CD4-positive, alpha-beta T cell treated with Interleukin-4 for 1 hour (primary cell): ENCODE measurements at places on chromosomes 1 and 21.

DNA sequence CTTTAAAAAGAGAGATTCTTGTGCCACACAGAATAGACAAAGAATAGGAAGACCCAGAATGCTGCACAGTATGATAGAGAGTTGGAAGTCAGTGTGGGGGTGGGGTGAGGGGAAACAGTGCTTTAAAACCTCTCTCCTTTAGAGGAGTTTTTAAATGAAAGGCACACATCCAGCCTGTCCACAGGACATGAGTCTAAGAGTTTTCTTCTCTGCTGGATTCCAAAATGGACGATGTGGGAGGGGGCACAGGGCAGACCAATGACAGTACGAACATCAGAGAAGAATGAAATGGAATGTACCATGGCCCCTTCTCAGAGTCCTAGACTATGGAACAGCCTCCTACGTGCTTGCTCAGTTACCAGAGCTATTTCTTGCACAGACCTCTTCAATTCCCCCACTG, 458.2 kb upstream of the DAB1 start:
- no peak for DNase-seq

DNA sequence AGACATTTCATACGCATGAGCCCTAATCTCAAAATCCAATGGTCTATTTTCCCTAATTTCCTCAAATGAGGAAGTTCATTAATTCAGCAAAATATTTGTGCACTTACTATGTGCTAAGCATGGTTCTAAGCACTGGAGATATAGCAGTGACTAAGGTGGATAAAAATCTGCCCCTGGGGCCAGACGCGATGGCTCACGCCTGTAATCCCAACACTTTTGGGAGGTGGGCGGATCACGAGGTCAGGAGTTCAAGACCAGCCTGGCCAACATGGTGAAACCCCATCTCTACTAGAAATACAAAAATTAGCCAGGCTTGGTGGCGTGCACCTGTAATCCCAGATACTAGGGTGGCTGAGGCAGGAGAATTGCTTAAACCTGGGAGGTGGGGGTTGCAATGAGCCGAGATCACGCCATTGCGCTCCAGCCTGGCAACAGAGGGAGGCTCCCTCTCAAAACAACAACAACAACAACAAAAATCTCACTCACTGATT, 4.3 kb upstream of the MIIP start:
- no peak for DNase-seq

DNA sequence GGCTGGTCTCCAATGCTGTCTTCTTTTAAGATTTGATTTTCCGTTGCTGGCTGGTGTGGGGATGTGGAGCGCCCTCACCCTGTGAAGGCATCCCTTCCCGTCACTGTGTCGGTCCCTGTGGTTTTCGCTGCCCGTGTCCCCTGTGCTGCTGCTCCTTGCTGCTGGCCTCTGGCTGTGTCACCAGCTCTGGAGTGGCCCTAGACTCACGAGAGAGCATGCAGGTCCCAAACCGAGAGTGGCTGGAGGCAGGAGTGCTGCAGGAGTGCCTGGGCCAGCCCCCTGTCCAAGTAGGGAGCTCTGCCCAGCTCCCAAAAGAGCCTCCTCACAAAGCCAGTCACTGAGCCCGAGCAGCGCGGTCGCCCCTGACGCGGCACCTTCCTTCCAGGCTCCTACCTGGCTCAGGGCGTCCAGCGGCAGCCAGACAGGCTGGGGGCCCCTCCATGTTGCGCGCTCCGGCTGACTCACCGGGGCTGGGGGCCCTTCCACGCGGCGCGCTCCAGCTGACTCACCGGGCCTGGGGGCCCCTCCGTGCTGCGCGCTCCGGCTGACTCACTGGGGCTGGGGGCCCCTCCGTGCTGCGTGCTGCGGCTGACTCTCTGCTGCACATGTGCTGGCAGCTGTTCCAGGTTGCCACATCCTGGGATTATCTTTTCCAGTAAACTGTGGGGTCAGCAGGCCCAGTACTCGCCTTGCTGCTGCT, 106.7 kb upstream of the COL6A1 start:
- DNase-seq: no peak

- no peak for DNase-seq
Observed at GRCh38 chr1:197171531-197171930, 25.1 kb upstream of the ASPM start.

DNA sequence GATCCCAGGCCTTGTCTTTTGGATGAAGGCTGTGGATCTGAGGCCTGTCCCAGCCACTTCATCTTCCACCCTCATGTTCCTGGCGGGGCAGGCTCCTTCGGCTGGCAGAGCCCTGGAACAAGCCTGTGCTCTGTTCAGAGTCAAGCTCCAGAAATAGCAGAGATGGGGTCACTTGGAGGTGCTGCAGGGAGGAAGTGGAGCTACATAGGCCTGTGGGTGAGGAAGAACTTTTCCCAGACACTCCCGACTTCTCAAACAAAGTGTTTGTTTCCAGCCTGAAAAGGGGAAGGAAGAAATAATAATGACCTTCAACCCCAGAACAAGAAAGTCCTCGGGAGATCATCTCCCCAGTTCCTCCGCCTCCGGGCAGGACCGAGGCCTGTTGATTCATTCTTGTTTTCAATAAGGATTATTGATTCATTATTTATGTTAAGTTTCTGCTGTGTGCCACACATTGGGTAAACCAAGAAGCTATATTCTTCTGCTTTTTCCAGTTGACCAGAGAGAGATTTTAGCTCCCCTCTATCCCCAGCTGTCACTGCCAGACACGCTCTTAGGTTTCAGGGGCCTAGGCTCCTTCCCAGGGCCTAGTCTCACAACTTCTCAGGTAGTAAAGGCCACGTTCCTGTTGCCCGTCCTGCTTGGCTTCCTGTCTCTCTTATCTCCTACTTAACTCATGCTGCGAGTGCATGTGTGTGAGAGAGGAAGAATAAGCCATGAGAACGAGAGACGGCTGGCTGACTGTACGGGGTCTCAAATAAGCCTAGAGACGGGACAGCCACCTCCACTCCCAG, 16.9 kb downstream of the IKBKE start:
- no peak for DNase-seq

GRCh38 chr21:45574081-45574501, 31.9 kb upstream of the SLC19A1 start:
- DNase-seq: no peak

DNA sequence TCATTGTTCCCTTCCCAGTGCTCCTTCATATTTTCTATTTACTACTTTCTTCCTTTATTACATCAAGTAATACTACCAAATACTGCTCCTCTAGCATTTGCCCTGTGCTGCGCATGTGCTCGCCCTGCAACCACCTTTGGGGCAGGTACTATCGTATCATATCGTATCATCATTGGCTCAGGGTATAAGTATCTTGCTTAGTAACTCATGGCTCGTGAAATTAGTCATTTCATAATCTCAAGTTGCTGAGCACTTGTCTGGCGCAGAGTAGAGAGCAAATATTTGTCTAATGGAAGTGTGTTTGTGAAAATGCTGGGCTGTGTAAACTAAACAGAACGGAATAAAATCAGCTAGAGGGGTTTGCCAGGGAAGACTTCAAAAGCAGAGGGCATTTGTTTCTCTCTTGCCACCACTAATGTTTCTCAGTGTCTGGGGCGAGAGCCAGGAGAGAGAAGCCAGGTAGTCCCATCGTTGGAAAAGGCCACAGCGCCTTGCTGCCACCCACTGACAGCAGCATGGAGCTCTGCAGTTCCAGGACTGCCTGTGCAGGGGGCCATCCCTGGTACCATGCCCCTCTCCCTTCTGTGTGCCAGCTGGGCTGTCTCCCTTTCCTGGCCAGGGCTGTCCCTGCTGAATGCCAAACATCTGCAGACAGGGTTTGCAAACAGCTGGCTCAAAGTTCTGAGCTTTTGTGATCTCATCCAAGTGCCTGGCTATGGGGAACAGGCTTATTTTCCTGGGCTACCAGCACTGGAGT, 20.0 kb upstream of the CPT2 start:
- no peak for DNase-seq

- no peak for DNase-seq
Observed at GRCh38 chr1:98090351-98090750, 169.5 kb upstream of the DPYD start.

GRCh38 chr1:5253036-5253435, 598.6 kb downstream of the AJAP1 start:
- DNase-seq: no peak

- DNase-seq: no peak
Observed at GRCh38 chr21:43684424-43684823, 25.1 kb downstream of the RRP1B start.

GRCh38 chr1:171740987-171741871, 636 bp downstream of the VAMP4 start:
- DNase-seq: peak; percentile 51

GRCh38 chr21:30434033-30434631, 4.1 kb downstream of the KRTAP13-4 start:
- no peak for DNase-seq

GRCh38 chr1:167630568-167631385, 745 bp downstream of the RCSD1 start:
- peak; percentile 43 for DNase-seq

DNA sequence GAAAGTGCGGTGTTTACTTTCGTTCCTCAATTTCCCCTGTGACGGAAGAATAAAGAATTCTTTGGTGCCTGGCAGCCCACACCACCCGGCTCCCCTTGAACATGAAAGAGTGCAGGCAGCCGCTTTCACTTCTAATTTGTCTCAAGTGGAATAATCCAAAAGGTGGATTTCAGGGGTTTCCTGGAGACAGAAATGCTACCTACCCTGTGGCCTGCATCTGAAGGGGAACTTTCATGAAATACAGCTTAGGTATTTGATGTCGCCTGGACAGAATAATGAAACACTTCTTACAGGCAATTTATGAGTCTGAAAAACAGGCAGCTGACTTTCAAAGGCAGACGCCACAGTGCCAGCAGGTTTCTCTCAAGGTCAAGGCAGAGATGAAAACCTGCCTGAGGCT, 169.5 kb upstream of the USP24 start:
- DNase-seq: no peak

DNA sequence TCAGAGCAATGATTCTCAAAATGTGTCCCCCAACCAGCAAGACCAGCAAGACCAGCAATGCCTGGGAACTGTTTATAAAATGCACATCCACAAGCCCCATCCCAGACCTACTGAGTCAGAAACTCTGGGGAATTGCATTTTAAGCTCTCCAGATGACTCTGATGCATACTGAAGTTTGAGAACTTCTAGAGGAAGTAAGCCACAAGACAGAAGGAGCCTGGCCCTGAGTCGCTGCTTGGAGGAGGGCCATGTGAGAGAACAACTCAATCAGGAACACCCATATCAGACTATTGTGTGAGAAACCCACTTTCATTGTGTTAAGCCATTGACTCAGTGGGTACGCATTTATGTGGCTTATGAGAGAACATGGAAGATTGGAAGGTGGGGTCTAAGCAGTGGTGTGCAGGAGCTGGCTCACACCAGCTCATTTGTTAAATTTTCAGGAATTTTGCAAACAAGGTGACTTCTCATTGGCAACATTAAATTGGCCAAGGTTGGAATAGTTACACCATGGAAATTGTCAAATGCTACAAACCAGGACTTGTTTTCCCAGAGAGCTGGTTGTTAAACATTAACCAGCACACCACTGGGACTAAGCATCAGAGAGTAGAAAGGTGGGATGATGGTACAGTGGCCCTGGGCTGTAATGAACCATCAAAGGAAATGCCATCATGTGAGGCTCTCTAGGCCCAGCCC, 38.9 kb downstream of the ATP1A1 start:
- DNase-seq: no peak

DNA sequence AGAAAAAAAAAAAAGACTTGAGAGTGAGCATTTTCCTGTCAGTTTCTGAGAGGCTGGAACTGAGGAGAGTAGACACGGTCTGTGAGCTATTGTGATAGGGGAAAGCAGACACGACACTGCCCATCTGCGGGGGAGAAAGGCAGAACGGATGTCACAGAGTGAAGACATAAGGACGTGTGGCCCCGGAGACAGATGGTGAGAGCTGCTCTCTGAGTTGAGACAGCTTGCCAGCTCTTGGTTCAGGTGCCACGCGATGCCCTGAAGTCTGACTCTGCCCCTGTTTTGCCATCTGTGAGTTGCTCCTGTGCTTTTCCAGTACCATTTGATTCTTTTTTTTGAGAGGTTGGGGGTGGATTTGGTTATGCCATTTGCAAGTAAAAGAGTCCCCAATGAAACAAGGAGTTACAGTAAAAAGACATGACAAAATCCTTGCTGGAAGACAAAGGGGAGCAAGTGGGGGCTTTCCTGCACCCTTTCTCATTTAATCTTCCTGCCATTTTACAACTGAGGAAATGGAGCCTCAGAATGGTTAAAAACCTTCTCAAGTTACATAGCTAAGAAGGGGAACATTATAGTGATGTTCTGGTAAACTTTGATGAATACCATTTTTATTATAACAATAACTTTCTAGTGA, 128.9 kb upstream of the DNAH14 start:
- no peak for DNase-seq

DNA sequence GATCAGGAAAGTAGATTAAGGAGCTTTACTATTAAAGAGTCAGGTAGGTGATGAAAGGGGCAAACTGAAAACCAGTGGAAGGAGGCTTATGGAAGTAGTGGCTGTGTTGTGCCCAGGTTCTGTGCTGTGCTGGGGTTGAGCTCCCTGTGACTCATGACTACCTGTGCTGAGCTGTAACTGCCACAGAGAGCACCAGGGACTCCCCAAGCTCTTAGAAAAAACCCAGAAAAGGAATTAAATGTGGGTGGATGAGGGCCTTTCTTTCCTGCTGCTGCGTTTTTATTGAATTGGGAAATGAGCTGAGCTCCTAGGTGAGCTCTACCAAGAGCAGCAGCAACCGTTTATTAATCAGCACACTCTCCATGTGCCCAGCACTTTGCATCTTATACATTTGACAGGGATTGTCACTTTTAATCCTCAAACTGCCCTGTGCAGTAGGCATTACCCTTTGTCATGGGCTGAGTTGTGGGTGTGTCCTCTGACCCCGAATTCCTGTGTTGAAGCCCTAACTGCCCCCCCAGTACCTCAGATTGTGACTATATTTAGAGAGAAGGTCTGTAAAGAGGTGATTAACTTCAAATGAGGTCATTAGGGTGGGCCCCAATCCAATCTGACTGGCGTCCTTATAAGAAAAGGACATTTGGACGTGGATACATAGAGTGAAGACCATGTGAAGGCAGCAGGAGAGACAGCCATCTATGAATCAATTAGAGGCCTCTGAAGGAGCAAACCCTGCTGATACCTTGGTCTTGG, 65.4 kb downstream of the AK4 start:
- DNase-seq: no peak

DNA sequence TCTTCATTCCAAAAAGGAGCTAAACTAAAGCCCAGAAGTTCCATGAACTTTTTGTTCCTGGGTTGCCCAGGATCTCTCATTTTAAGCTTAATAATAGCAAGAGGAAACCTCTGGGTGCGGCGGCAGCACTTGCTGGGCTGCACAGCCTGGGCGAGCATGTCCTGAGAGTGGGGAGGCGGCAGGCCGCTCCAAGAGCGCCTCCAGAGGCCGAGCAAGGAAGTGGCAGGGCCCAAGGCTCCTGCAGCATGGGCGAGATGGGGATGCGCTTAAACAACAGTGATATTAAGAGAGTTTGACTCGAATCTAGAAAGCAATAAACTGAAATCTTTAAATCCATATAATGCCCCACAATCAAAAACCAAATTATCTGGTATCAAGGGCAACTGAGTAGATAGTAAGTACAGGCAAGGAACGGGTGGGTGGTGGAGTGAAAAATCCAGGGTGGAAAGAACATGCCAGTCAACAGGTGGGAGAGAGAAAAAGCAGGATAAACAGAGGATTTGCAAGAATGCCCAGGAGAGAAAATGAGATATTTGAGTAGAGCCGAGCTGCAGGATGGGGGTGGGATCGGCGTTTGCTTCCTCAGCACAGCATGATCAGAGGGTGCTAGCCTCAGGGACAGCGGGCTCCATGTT, 14.1 kb upstream of the TNR start:
- DNase-seq: no peak

- DNase-seq: no peak
Observed at GRCh38 chr1:153936011-153936802, 10.3 kb downstream of the DENND4B start.

- peak; percentile 61 for DNase-seq
Observed at GRCh38 chr21:14773777-14774345, 227.7 kb upstream of the SAMSN1 start.
